Effector CD4-positive, alpha-beta T cell (primary cell): ENCODE measurements at places on chromosomes 2 and 18.

DNA sequence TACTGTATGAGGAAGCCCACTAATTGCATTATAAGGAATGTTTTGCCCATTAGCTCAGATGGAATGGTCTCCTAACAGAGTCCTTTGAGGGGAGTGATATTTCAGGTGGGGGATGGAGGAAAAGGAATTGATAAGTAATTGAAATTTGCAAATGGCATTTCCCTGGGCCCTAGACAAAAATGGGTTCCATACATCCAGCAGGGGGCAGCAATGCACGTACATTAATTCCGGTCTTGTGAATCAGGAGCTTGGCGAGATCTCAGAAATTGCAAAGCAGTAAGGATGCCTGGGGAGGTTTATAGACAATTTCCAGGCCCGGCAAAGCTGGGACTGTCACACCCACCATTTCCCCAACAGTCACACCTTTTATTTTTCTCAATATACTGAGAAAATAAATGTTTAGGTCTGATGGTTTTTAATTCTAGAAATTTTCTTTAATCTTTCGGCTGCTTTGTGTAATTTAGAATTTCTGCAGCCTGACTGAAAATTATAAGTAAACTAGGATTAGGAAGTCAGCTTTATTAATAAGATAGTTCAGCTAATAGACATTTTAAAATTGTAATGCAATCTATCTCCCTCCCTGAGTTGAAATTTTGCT is 122.8 kb downstream of the LYPD1 start:
- DNase-seq = no peak

DNA sequence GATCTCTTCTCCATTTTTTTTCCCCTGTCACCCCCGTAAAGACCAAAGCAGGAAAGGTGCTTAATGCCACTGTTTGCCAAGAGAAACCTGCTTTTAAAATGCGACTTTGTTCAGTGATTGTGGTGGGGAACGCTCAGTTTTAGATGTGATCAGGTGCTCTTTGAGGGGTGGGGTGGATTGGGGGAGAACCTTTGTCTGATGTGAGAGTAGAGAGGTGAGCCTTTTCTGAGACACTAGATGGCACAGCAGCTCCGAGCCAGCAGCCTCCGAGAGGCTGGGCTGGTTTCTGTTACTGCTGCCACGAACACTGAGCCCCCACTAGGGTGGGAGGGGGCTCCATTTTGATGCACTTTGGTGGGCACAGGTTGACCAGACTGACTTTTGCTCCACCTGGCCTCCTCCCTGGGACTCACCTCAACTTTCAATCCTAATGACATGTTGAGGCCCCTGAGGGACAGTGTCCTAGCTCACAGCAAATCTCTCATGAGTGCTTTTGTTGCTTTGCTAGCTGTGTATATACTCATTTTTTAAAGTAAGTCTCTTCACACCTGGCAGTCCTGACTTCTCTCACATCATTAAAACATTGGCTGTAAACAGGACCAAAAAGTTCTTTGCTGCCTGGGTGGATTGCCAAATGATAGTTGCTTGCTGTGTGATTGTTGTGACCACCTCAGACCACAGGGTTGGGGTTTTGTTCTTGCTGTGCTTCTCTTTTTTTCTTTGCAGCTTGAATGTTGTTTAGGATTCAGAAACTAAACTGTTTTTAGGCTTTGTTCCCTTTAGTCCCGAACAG is 98.2 kb upstream of the MAP3K20 start:
- no peak for DNase-seq

- DNase-seq = no peak
These were observed 118.3 kb upstream of the NETO1 start for GRCh38 chr18:72986103-72986502.

- no peak for DNase-seq
These were observed 179.8 kb downstream of the SH3BP4 start for GRCh38 chr2:235131334-235132305.

- DNase-seq = no peak
These were observed 1.6 kb downstream of the SLC66A2 start for GRCh38 chr18:79949697-79950487.

GRCh38 chr2:237026981-237027711 is 58.5 kb upstream of the COPS8 start:
- peak; percentile 17 for DNase-seq

DNA sequence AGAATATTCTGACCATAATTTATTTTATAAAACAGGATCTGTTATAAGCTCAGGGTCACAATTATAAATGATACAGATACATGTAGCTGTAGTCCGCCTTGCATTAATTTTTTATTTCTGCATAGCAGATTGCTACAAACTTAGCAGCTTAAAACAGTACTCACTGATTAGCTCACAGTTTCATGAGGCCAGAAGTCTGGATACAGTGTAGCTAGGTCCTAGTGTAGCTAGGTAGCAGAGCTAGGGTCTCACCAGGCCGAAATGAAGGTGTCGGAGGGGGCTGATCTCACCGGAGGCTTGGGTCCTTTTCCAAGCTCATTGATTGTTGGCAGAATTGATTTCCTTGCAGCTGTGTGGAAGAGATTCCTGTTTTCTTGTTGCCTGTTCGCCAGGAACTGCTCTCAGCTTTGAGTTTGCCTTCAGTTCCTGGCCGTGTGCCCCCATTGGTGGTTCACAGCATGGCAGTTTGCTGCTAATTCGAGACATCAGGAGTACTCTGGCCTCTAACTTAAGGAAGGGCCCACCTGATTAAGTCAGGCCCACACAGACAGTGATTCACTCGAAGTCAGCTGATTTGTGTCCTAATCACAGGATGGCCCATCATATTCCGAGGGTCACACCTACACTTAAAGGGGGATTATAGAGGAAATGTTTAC is 18.4 kb downstream of the NAPG start:
- DNase-seq = no peak

DNA sequence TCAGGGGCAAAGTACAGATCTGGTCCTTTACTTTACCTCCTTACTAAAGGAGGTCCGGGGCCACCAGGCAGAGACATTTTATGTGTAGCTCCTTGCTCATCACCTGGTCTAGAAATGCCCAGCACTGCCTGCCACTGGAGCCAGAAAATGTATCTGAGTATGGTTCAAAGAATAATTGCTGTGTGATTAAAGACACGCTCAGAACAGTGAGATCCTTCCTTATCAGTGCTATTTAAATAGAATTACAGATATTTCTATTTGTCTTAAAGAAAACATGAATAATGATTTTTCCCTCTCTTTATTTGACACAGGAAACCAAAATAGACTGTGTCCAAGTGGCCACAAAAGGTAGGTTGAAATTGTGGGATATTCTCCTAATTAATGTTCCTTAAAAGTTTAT is 494.8 kb upstream of the RAB12 start:
- DNase-seq = no peak
